ENCODE measurements at places on chromosomes 2 and 18.
A peak's percentile ranks its signal among the peaks of the same experiment; 100 is the strongest.

DNA sequence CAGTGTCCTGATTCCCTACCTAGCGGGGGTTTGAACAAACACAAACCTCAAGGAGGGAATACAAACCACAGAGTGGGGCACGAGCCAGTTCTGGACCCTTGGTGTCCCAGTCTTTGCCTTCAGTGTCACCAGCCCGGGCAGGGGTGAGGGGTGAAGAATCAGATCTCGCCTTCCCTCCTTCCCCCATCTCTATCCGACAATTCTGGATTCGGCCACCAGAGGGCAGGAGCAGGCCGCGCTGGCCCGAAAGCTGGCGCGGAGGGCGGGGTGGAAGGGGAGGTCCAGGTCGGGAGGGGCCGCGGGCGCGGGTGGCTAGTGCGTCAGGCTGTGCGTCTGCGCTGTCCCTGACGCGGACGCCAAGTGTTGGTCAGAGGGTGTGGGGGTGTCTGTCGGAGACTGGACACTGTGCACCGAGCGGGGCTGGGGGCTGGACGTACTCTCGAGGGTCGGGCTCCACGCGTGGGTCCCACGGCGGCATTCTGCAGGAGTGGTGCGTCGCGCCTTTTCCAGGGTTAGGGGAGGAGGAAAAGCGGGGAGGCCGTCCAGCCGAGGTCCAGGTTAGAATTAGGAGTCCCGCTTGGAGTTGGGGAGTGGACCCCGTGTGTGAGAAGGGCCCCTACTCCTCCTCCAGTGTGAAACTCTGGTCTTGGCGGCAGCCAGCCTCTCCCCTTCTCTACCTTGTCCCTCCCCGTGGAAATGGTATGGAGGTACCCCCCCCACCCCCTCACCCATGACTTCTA, 2.9 kb upstream of the CRYBA2 start:
- DNase-seq: peak; percentile 82

GRCh38 chr2:138125306-138126288, 161.3 kb downstream of the HNMT start:
- no peak for DNase-seq

DNA sequence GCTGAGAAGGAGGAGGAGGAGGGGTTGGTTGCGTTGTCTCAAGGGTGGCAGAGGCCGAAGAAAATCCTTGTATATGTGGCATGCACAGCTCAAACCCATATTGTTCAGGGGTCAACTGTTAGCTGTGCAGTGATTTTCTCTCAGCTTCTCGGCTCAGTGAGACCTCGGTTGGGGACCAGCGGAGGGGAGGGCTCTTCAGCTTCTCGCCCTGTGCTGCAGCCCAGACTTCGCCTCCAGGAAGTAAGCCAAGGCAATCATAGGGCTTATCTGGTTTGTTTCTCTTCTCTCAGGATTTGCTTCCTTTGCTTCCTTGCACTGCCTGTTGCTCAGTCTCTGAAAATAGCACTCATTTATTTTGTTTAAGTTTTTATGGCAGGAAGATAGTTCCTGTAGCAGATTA, 85.5 kb downstream of the SOWAHC start:
- DNase-seq: no peak

DNA sequence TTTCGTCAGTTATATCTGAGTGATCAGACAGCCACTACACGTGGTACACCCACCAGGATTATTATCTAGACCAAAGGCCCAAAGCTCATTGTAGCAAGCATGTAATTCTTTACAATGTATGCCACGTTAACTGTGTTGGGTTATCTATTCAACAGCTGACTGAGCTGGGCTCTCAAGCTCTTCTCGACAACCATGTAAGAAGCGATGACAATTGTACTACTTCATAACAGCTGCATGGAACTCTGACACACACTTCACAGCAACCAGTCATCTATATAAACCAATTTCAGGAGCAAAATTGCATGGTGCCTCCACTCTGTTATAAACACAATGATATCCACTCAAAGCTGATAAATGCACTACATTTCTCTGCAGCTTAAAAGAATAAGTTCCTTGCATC, 701.8 kb downstream of the NR4A2 start:
- no peak for DNase-seq

DNA sequence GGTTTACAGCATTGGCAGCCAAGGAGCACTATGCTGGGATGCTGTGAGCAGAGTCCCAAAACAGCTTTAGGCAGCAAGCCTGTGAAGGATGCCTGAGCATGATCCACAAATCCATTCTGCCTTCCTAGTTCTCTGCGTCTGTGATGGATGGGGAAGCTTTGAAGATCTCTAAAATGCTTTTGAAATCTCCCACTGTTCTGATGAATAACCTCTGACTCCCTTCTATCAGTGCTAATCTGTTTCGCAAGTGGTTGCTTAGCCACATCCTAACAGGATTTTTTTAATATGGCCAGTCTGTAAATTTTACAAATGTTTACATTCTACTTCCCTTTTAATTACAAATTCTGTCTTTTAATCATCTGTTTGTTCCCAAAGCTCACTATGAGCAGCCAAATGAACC, 319.2 kb downstream of the GULP1 start:
- DNase-seq: no peak

GRCh38 chr2:172969166-172969565, 106.5 kb upstream of the MAP3K20 start:
- no peak for DNase-seq

DNA sequence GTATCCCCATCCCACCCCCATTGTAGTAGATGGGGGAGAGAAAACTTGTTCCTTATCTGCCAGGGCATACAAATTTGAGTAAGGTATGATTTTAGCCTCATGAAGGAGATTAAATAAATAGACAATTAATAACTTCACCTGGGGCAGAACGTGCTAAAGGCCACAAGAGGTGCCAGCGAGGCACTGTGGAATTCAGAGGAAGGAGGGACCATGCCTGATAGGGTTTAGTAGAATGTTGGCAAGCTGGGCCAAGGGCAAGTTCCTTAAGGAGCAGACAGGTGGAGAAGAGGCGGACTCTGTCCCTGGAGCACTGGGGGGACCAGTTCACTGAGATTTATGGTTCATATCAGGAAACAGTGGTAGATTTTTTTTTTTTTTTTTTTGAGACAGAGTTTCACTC, 22.5 kb downstream of the STAMBP start:
- DNase-seq: no peak

GRCh38 chr2:71326968-71327367, 4.6 kb upstream of the ZNF638 start:
- no peak for DNase-seq

- DNase-seq: no peak
Observed at GRCh38 chr2:178359192-178359912, 91.6 kb downstream of the PRKRA start.

GRCh38 chr18:5628512-5629255, 84.9 kb upstream of the EPB41L3 start:
- DNase-seq: no peak

GRCh38 chr2:47187069-47187468, 32.0 kb upstream of the STPG4 start:
- no peak for DNase-seq

- DNase-seq: no peak
Observed at GRCh38 chr2:5736886-5737285, 44.7 kb downstream of the SOX11 start.

DNA sequence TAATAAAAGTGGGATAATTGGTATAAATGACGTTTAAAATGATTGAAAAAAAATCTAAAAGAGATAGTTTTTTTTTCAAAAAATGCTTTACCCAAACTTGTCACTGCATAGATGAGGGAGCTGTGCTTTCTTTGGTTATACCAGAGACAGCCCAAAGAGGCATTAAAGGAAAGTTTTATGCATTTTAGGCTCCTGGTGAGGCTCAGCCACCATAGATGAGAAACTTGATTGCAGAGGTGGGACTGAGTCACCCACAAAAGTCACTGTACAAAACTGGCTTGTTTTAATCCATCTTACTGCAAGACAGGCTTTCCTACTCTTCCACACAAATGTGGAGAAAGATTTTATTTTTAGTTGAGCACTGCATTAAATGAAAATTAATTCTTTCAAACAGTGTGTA, 2.4 kb downstream of the SMYD1 start:
- DNase-seq: no peak

- no peak for DNase-seq
Observed at GRCh38 chr2:217797165-217797564, 205.6 kb downstream of the TNS1 start.

GRCh38 chr2:65350651-65351056, 81.7 kb downstream of the SPRED2 start:
- no peak for DNase-seq

DNA sequence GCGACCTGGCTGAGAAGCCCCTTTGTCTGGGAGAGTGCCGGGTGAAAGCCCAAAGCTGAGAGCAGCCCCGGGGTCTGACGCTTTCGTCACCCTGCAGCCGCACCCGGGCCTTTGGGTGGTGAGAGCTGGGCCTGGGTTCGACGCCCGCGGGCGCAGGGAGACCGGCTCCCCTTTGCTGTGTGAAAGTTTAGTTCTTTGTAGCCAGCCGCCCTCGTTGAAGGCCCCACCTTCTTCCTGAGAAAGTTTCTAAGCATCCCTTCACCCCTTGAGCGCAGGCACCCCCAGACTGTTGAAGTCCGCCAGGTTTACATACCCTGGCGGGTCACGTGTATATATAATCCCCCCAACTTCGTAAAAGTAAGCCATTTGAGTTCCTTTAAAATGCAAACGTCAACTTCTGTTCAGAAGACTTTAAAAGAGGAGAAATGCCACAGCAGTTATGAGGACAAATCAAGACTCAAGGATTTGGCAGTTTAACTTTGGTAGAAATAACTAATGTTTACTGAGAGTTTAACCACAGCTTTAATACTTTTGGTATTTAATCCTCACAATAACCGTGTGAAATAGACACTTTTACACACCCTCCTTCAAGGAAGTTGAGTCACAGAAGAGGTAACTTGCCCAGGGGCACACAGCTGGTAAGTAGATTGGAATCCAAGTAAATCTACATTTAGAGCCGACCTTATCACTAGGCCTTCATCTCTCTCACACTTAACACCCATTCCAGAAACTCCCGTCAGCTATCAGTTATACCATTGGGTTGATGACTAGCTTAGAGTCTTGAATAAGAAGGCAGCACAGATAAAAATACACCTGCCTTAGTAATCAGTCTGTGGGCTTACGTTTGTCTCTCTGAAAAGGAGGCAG, 1.1 kb upstream of the MBOAT2 start:
- no peak for DNase-seq

DNA sequence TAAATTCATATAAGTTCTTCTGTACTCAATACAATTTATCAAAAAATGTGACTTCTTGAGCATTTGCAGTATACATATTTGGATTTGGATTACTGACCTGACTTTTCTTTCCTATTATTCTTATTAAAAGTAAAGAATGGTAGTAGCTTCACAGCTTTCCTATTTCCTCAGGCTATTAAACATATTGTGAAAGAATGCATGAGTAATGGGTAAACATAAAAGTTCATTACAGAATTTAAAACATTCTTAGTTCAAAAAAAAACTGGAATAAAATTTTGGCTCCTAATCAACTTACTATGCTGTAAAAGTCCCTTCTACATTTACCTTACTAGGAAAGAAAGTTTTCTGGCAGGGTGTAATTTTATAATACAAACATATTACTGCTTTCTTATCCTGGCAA, 27.3 kb upstream of the C2orf66 start:
- DNase-seq: no peak
